Stimulated activated CD8-positive, alpha-beta memory T cell treated with anti-CD3 and anti-CD28 coated beads, Interleukin-15, amount 100 ng/mL, for 4 hours (primary cell): ENCODE measurements at places on chromosomes 2 and 18.

GRCh38 chr18:48629730-48630324 is 91.0 kb downstream of the CTIF start:
- DNase-seq = no peak

DNA sequence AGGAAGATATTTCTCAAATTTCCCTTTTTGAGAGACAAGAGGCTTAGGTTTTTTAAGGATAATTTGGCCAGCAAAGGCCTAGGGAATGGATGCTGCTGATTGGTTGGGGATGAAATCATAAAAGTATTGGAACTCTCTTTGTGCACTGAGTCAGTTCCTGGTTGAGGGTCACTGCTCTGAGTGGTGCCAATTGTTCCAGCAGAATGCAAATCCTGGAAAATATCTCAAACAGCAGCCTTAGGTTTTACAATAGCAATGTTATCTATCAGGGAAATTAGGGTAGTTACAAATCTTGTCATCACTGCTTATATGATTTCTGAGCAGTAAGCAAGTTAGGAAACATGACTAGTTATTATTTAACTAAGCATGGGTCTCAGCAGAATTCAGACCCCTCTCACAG is 96.2 kb downstream of the RAD51AP2 start:
- DNase-seq = no peak

DNA sequence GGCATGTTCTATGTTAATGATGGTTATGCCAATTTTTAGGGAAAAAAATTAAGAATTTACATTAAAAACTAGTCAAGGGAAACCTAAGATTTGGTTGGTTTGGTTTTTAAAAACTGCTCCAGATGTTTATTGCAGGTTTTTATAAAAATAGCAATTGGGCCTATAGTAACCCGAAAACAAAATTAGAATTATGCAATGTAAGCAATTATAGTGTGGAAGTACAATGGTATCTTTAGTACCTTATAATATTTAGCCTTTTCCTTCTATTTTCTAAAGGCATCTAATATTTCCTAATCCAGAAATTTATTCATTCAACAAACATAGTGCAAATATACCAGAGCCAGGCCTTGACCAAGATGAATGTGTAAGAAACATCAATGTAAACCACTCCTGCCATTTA is 27.3 kb downstream of the CACNB4 start:
- no peak for DNase-seq

DNA sequence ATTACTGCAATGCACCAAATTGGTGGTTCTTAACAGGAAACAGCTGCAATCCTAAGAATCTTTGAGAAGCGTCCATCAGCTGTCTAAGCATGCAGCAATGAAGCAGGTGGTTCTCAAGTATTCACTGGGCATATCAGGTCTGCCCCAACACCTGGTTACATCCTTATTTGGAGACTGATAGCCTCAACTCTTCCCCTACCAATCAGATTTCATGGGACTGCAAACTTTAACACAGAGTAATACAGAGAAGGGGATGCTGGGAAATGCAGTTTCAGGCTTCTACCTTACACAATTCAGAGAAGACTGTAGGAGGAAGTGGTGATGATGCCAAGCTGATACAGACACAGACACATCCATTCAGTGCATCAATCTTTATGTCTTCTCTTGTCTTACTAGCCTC is 240.5 kb downstream of the BCL2 start:
- DNase-seq = no peak

DNA sequence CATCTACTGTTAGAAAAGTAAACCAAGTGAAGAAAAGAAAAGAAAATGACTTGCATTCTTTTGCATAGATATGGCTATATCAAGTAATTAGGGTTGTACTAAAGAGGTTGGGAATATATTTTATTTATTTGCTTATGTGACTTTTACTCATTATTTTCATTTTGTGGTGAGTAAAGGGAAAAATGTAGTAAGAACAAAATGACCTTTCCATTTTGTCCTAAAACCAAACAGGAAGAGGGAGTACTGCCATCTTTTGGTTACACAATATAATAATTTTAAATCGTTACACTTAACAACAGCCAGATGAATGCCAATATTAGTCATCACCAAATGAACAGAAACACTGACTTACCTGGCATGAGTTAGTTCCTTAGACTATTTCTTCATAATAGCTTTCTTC is 47.3 kb upstream of the NDUFV2 start:
- DNase-seq = no peak

DNA sequence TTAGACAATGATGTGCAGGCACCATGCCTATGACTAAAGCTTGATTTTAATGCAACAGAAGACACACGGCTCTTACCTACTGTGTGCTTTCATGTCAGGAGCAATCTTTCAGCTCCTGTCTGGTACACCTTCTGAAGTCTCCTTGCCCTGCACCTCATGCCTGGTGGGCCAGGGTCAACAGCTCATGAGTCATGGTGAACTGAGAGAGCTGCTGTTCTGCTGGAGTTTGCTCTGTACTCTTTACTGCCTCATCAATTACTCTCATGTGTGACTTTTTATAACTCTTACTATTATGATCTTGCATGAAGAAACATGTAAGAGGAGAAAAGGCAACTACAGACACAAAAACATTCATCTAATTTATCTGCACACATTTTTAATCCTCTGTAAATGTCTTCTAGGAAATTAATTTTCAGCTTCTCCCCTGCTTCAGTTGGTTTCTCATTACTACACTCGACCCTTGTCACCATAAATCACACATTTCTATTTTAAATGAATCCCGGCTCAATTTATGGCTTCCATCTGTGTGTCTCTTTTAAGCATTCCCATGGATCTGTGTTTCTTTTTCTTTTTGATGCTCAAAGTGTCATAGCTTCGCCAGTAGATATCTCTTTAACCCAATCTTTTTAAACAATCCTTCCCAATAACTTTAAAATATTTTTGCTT is 9.7 kb downstream of the SERPINB7 start:
- DNase-seq = no peak

- no peak for DNase-seq
These were observed 31.8 kb downstream of the MBD5 start for GRCh38 chr2:148052687-148053086.
